Stimulated activated CD8-positive, alpha-beta memory T cell treated with anti-CD3 and anti-CD28 coated beads, Interleukin-15, amount 100 ng/mL, for 24 hours (primary cell): ENCODE measurements at places on chromosomes 2 and 18.

GRCh38 chr2:126715111-126715510 is 59.2 kb downstream of the GYPC start:
- DNase-seq: no peak

- no peak for DNase-seq
These were observed 124.7 kb upstream of the GATA6 start for GRCh38 chr18:22044474-22045220.

GRCh38 chr2:240962300-240963064 is 35.9 kb upstream of the SNED1 start:
- no peak for DNase-seq

- DNase-seq: no peak
These were observed 15.5 kb downstream of the PNO1 start for GRCh38 chr2:68172990-68173700.

- no peak for DNase-seq
These were observed 29.9 kb upstream of the NAPG start for GRCh38 chr18:10495936-10496335.

DNA sequence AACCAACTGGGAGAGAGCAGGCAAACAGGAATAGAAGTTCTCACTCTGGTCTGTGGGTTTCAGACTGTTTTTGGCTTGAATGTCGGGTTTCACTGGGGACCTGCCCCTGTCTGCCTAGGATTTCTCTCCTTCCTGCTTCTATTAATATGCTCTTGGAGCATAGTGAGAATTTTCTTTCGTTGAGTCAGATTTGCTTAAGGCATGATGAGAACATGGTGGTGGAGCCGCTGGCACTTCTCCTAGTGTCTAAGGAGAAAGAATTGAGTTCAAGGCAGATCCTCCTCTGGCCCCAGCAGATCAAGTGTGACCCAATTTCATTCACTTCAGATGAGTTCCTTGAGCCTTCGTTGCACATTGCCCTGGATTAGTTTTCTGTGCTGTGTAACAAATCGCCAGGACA is 103.9 kb upstream of the HS6ST1 start:
- no peak for DNase-seq

DNA sequence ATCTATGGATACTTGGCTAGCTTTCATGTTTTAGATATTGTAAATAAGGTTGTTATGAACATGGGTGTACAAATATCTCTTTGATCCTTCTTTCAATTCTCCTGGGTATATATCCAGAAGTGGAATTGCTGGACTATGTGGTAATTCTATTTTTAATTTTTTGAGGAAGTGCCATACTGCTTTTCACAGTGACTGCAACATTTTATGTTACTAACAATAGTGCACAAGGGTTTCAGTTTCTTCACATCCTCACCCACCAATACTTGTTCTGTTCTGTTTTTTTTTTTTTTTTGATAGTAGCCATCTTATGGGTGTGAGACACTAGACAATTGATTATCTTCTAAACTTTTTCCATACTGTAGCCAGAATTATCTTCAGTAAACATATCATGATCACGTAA is 17.3 kb upstream of the NEUROD1 start:
- DNase-seq: no peak

- DNase-seq: no peak
These were observed 64.2 kb downstream of the KIF5C start for GRCh38 chr2:148939271-148939670.

DNA sequence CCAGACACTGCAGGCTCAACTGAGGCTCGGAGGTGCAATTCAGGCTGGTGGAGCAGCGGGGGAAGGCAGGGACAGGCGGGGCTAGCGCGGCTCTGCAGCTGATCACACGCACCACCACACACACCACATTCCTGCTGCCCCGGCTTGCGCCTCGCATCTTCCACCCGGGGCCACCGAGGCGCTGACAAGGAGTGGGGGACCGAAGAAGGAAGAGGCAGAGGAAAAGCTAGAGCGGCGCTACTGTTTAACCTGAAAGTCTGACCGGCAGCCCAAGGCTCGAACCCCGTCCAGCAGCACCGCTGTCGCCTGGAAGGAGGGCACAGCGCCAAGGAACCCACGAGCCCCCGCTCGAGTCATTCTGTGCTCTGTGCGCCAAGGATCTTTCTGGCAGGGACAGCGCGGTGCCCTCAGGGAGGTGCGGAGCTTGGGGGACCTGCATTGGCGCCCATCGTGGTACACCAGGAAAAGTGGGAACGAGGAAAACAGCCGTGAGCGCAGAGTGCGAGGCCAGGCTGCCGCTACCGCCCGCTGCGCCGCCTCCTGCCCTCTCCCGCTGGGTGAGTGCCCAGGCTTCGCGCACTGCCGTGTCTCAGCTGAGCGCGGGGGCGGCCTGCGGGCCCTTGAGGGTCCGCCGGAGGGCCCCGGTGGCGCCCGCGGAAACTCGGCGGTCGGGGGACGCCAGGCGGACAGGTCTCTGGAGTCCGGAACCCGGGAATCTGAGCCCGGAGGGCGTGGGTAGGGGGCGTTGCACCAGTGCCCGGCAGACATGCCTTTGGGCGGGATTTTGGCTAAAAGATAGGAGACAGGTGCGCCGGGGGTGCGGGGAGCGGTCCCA is 860 bp upstream of the KCNJ3 start:
- DNase-seq: no peak

DNA sequence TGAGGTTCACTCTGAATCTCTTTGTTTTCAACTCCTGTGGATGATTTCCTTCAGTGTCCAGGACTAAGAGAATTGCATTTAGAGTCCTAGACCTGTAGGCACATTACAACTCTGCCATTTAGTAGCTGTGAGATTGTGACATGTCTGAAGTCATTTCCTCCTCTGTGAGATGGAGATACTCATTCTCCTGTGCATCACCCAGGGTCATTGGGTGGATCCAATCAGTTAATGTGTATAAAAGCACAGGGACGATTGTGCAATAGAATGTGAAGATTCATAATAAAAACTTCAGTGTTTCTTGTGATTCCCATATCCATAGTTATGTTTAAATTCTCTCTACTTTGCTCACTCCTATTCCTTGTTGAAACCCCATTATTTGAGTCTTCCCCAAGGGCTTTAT is 113.6 kb downstream of the DIS3L2 start:
- DNase-seq: no peak

DNA sequence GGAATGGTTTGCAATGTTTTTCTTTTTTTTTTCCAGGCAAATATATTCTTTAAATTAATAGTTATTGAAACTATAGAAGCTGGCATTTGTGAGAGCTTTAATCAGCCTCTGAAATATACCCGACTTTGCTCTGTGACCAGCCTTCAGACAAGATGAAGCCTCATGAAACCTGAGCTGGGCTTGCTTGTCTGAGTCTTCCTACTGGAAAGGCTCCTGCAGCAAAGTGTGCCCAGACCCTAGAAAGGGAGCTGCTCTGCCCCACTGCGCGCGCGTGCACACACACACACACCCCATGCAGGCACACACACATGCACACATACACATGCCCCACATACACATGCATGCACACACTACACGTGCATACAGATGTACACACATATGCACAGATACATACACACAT is 203.3 kb upstream of the NT5C1B start:
- no peak for DNase-seq

DNA sequence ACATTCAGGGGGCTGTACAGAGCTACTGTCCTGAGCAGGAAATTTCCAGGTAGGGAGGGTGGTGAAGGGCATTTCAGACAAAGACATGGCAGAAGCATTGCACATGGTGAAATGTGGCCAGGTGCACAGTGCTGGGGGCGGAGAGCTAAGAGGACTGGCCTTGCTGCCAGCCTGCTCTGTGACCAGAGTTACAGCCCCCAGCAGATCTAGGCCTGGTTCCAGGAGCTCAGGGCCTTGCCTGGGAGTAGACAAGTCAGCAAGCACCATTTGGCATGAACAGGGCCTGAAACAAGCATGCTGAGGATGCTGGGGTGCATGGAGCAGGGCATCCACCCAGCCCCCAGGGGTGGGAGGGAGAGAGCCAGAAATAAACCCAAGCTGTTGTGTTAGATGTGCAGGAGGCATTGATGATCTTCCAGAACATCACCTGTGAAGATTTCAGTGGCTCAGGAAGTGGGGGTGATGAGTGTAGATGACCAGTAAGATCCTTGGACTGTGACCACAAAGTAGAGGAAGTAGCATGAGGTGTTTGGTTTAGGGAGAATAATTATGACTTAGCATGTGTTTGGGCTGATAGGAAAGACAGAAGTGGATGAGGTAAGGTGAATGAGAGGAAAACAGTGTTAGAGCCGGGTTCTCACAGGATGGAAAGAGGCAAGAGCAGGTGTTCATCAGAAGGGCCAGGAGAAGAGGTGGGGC is 61.1 kb downstream of the COA5 start:
- DNase-seq: no peak

DNA sequence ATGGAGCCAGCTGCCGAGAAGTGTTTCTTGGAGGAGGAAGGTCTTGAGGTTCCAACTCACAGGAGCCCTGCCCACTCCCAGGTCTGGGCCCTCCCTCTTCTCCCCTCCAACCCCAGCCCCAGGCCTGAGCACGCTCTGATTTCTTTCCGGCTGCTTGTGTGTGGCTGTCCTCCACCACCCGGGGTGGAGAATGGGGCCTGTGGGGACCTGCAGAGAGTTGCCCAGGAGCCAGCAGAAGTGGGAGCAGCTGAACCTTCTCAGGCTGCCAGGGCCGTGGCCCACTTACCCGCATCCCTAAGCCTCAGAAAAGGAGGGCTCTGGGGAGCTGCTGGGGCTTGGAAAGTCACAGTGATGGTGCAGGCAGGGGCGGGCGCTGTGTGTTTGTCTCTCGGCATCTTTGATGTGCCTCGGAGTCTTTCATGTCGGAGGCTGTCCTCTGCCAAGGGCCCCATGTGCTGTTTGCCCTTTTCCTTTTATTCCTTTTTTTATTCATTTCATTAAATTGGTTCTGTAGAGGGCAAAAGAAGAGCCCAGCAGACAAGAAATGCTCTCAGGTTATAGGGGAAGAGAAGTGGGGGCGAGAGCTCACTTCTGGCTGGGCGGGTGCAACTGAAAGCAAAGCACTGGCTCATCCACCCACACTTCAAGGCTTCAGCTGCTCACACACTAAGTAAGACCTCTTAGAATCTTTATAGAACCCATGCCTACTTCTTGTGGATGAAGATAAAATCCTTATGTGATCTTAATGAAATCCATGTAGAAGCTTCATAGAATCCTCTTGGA is 52.5 kb downstream of the SDC1 start:
- no peak for DNase-seq

GRCh38 chr2:65377556-65378192 is 54.7 kb downstream of the SPRED2 start:
- DNase-seq: no peak

- DNase-seq: no peak
These were observed 59.4 kb downstream of the RHOB start for GRCh38 chr2:20506201-20506685.

GRCh38 chr2:156115338-156115737 is 217.2 kb downstream of the NR4A2 start:
- no peak for DNase-seq

GRCh38 chr2:64987001-64987955 is 1.9 kb upstream of the SLC1A4 start:
- no peak for DNase-seq

GRCh38 chr2:233165895-233166661 is 85.4 kb upstream of the ATG16L1 start:
- DNase-seq: no peak

DNA sequence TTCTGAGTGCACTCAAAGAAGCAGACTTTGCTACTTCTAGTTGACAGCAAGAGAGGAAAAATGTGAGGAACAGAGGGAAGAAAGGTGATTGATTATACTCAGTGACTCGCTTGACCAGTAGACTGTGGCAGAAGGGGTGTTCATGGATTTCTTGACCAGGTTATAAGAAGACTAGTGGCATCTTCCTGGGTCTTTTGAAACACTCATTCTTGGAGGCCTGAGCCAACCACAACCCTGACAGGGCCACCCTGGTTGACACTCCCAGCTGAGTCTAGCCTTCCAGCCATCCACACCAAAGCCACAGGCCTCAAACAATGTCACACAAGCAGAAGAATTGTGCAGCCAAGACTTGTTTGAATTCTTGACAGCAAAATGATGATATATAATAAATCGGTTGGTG is 366.3 kb downstream of the SS18 start:
- no peak for DNase-seq

GRCh38 chr18:48486754-48487153 is 52.1 kb upstream of the CTIF start:
- no peak for DNase-seq

GRCh38 chr2:6336752-6337471 is 528.8 kb downstream of the CMPK2 start:
- no peak for DNase-seq

DNA sequence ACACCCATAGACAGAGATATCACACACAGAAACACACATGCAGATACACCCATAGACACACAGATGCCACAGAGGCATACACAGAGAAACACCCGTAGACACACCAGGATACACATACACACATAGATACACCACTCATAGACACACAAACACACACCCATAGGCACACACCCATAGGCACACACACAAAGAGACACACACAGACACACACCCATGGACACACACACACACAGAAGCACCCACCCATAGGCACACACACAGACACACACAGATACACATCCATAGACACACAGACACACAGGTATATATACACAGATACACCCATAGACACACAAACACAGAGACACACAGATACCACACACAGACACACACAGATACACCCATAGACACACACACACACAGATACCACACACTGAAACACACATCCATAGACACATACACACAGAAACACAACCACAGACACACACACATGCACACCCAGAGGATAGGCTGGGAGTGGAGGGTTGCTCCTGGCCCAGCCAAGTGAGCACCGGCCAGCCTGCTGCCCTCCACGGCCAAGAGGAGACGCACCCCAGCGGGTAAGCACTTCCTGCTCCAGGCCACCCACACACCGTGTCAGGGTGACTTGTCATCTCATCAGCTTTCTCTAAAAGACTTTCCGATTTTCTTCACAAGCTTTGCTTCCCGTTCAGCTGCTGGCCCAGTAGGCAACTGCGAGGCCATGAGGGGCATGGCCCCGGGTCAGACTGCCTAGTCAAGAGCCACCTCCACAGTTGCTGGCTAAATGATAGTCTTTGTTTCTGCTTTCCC is 14.1 kb upstream of the CNNM3 start:
- no peak for DNase-seq

DNA sequence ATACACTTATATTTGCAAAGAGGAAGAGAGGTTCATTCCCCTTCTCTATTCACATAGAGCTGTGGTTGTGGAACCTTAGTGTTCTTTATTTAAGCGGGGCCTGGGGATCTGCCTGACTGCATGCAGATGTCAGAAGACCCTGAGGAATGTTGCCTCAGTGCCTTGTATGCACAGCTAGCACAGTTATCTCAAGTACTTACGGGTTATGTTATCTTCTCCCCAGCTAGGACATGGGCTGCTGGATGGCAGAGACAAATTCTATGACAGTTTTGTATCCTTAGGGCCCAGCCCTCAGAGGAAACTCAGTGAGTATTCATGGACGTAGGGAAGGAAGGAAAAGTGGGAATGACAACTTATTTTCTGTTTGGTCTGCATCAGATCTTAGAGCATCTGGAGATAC is 37.7 kb upstream of the RTN4 start:
- DNase-seq: no peak

GRCh38 chr2:19185086-19185485 is 173.3 kb downstream of the OSR1 start:
- no peak for DNase-seq

DNA sequence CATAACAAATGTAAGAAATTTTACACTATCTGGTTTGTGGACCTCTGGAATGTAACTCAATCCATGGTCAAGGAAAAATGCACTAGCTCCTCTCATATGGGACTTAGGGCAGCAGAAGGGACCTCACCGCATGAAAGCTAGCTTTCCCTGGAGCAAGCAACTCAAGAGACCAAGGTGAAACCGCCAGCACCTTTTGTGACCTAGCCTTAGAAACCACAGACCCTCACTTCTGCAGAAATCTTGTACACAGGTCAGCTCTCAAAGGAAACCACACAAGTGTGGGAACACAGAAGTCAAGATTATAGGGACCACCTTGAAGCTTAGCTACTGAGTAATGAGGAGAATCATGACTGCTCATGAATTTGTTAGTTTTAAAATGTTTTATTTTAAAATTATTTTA is 222.5 kb downstream of the DLGAP1 start:
- no peak for DNase-seq
